ENCODE measurements at places on chromosomes 1 and 21.

DNA sequence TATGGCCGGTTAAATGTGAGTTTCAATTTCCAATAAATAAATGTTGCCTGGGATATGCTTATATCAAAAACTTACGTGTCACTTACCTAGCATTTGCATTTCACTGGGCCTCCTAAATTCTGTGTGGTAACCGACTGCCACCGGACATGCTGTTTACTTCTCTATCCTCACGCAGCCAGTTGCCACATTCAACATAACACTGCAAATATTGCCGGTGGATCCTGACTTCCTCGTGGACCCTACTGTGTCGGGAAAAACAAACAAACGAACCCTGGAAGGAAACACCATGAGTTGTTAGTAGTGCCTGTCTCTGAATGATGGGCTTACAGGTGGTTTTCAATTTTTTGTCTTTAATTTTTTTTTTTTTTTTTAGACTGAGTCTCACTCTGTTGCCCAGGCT lies 54.1 kb downstream of the RIPK4 start:
- DNase-seq = peak; percentile 48

GRCh38 chr1:41353744-41354143 lies 7.5 kb upstream of the FOXO6 start:
- DNase-seq = no peak

- DNase-seq = no peak
Measured at GRCh38 chr1:82593561-82593960, 792.8 kb downstream of the ADGRL2 start.

DNA sequence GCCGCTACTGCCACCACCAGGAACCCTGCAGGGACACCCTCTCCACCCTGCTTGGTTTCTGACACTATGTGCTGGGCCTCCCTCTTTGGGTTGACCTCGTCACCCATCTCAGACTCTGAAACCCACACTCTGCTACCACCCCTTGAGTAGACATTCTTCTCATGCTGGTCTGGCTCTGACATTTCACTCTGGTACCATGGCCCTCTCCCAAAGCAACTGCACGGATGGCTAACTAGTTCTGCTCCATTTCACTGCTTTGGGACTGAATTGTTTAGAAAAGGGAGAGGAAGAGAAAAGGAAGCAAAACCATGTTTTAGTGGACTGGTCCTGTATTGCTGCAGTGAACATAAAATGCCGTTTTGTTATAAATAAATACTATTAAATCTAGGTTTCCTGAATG lies 137.8 kb downstream of the KCNK2 start:
- no peak for DNase-seq

DNA sequence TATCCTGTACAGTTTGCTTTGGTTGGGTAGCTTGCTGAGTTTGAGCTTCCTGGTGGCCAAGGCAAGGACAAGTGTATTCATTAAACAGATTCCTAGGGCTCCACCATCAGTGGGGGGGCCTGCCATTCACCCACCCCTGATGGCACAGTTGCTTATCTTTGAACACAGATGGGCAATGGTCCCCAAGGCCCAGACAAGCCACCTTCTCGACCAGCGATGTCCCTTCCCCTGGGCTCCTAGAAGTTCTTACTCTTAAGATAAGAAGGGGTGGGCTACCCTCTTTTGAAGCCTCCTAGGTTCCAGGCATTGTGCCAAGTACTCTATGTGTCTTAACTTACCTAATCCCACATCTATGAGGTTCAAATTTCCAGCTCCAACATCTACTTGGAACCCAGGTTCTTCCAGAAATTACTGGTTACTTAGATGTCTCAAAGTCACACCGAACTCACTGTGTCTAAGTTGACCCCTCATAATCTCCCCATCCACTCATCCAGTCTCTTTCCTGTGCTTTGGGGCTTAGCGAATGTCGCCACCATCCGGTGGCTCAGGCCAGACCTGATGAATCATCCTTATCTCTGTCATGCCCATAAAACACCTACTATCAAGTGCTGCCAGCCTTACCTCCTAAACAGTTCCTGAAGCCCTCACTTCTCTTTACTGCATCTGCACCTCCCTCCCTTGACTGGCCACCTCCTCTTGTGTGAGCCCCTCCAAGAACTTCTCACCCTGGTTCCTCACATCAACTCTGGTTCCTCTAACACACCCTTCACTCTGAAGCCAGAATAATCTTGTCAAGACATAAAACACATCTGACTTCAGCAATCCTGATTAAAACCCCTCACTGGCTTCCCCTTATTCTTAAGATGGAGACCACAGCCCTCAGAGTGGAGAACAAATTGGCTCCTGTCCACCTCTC lies 50.1 kb downstream of the KLHDC7A start:
- peak; percentile 66 for DNase-seq
